ENCODE measurements at places on chromosomes 5 and 9.

DNA sequence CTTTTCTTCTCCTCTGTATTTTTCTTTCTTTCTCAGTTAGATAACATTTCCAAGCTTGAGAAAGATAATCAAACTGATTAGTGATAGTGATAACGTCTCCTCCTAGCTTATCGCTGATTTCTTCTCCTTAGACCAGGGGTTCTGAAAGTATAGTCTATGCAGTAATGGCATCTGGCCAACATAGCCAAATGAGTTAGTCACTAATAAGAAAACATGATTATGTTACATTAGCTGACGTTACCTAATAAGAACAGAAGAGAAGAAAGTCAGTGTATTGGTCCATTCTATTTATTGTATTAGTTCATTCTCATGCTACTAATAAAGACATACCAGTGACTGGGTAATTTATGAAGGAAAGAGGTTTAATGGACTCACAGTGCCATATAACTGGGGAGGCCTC lies 111.2 kb downstream of the STRBP start:
- no peak for DNase-seq

DNA sequence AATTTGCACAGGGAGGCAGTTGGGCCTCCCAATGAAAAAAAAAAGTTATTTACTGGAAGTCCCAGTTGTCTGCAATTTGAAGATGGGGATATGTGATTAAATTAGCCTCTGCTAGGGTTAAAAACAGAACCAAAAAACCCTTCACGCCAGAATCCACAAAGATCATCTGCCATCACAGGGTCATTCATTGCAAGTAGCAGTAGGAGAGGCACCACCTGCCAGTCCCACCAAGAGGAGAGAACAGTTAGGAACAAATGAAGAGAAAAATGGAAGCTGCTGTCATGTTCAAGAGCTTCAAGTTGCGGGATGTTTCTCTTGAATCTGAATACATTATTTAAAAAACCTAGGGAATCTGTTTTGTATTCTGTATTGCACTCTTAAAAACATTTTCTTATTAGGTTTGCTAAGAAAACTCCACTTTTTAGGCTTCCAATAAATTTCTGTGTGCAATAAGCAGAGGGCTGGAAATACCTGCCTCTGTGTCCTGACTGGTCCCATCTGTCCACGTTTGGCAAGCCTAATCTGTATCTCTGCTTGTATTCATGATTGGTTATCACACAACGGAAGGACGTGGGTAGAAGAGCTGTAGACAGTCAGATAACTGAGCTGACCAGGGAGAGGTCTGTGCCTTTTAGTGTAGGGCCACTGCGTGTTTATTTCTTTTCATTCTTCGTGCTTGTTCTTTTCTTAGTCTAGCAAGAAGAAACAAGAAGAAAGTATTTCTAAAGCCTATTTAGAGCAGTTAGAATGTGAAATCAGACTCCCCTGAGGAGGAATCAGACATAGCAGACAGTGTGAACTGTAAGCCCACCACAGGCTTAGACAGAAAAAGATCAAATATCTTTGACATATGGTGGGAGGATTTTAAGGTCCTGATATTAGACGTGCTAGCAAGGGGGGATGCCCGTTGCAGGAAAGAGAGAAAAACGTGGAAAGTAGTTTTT lies 630.6 kb upstream of the SEMA6A start:
- DNase-seq: no peak

- peak; percentile 87 for DNase-seq
These were observed 11.6 kb upstream of the RAB14 start for GRCh38 chr9:121213136-121213806.

- DNase-seq: no peak
These were observed 154.4 kb downstream of the PRELID2 start for GRCh38 chr5:145680767-145681166.

DNA sequence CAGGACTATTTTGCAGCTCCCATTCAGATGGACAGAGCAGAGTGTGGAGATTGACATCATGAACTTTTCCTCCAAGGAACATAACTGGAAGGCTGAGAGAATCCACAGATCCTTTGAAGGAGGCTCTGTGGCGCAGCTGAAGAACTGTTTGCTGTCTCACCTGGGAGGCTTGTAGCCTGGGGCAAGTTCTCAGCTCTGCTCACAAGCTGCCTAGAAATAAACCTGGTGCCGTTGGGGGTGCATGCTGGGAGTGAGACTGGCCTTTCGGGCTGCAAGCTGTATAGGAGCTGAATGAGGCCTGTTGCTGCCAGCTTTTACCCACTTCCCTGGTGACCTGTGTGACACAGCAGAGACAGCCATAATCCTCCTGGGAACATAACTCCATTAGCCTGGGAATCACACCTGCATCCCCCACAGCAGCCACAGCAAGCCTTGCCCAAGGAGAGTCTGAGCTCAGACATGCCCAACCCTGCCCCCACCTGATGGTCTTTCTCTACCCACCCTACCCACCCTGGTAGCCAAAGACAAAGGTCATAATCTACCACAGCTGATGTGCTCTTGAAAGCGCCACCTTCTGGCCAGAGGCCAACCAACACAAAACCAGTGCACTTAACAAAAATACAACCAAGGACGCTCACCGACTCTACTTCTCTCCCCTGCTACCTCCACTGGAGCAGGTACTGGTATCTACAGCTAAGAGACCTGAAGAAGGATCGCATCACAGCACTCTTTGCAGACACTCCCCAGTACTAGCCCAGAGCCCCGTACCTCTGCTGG lies 205.1 kb upstream of the MRPS30 start:
- DNase-seq: no peak

- DNase-seq: no peak
These were observed 216.1 kb downstream of the CFAP90 start for GRCh38 chr5:7634837-7635236.

GRCh38 chr9:95000821-95001220 lies 274.3 kb downstream of the AOPEP start:
- DNase-seq: no peak

DNA sequence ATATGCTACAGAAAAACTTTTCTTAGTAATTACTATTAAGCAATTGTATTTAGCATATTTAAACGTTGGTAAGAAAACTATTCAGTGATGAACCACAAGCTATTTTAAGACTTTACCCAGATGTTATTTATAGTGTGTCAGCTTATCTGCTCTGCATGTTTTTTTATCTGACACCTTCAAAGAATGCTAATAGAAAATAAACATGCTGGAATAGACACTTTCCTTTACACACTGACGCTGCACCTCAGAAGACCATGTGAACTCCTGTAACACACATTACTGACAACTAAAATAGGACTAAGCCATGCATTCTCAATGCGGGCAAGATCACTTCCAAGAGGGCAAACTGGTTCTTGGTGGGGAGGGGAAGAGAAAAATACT lies 38.3 kb downstream of the FNIP1 start:
- DNase-seq: peak; percentile 27

- peak; percentile 91 for DNase-seq
These were observed 24.4 kb upstream of the TGFBI start for GRCh38 chr5:136004436-136004835.

DNA sequence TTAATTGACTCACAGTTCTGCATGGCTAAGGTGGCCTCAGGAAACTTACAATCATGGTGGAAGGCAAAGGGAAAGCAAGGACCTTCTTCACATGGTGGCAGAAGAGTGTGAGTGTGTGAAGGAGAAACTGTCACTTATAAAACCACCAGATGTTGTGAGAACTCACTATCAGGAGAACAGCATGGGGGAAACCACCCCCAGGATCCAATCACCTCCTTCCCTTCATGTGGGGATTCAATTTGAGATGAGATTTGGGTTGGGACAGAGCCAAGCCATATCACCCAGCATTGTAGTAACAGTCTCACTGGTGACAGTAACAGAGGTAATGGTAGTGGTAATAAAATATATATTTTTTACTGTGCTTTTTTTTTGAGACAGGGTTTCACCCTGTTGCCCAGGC lies 18.1 kb downstream of the ZBTB5 start:
- no peak for DNase-seq

DNA sequence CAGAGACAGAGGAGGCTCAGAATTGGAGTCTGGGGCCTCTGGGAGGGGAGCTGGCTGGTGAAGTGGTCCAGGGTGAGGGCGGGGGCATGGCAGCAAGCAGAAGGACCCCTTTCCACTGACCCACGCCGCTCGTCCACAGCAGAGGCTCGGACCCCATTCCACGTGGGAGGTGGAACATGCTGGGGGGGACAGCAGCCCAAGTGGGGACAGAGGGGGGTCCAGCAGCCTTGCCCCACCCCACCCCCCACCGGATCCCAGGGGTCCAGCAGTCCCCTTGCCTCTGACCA lies 25.4 kb upstream of the NKD2 start:
- no peak for DNase-seq

DNA sequence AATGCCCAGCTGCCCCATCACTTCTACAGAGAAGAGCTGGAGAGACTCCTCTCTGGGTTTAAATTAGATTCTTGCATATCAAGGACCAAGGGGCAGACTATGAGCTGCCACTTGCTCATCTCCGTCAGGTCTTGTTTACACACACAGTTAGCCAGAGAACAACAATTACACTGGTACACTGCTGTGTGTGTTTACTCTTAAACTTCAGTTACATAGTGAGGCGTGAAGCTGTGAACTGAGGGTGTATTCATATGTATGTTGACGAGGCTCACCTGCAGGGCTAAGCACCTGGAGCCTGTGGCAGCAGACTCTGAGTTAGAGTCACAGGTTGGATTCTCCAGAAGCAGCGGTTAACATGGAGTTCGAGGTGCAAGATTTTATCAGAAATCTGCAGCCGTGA lies 155.4 kb upstream of the ANKH start:
- DNase-seq: no peak

DNA sequence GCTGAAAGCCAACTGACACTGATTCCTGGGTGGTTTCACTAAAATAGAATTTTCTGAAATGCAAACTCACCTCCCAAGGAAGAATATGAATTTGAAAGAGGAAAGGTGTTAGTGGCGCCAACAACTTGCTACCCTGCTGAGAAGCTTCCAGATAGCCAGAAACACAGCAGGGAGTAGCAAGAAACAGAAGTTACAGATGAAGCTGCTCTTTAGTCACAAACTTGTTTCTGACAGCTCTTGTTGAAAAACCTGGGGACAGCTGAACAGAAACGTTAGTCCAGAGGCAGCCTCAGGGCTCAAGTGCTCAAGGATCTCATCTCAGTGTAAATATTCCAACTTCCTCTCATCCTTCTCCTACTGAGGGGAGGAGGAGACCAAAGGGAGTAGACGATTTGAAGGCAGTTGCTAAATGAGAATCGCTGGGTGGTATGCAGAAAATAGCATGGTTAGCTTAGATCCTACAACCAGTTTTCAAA lies 184.1 kb downstream of the PDE4D start:
- DNase-seq: no peak

GRCh38 chr9:121271368-121272341 lies 3.7 kb downstream of the GSN start:
- peak; percentile 94 for DNase-seq

Measured in AG10803 (cell line).